Stimulated activated CD4-positive, alpha-beta T cell treated with anti-CD3 and anti-CD28 coated beads, Interleukin-2, amount 100 ng/mL, for 4 hours (primary cell): ENCODE measurements at places on chromosomes 7 and 10.

DNA sequence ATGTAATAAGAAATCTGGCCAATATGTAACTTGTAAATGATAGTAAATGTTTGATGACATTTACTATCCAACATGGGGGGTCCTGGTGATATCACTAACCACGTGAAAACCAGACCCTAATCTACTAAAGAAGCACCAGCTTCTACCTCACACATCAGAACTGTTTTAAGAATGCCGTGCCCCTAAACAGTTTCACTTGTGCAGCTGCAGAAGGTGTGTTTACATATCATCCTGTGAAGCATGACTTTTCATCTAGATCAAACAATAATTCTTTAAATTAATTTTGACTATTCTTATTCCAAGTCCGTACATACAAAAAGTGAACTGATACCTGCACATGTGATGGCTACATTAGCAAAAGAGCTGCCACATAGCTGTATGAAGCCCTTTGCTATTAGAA is 61.0 kb downstream of the STEAP1B start:
- no peak for DNase-seq

DNA sequence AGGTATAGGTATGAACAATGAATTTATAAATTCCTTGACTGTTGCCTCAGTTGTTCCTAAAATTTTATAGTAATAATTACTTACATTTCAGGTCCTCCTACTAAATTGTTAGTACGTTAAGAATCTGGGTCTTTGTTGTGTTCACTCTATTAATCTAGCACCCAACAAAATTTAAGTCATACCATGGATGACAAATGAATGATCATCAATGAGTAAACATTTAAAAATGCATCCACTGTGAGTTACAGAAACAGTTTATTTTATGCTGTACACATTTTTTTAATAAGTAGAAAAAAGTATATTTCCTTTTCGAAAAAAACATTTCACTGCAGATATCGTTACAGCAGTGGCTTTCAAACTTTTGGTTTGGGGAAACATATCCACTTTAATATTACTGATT is 265.2 kb downstream of the PCLO start:
- no peak for DNase-seq

- no peak for DNase-seq
Observed at GRCh38 chr10:58723966-58724365, 211.3 kb downstream of the BICC1 start.

GRCh38 chr7:70615066-70615606 is 516.8 kb upstream of the GALNT17 start:
- no peak for DNase-seq

- DNase-seq: no peak
Observed at GRCh38 chr10:2137549-2138174, 400.3 kb upstream of the ADARB2 start.

GRCh38 chr7:126228356-126229061 is 1024.2 kb downstream of the GRM8 start:
- DNase-seq: no peak

DNA sequence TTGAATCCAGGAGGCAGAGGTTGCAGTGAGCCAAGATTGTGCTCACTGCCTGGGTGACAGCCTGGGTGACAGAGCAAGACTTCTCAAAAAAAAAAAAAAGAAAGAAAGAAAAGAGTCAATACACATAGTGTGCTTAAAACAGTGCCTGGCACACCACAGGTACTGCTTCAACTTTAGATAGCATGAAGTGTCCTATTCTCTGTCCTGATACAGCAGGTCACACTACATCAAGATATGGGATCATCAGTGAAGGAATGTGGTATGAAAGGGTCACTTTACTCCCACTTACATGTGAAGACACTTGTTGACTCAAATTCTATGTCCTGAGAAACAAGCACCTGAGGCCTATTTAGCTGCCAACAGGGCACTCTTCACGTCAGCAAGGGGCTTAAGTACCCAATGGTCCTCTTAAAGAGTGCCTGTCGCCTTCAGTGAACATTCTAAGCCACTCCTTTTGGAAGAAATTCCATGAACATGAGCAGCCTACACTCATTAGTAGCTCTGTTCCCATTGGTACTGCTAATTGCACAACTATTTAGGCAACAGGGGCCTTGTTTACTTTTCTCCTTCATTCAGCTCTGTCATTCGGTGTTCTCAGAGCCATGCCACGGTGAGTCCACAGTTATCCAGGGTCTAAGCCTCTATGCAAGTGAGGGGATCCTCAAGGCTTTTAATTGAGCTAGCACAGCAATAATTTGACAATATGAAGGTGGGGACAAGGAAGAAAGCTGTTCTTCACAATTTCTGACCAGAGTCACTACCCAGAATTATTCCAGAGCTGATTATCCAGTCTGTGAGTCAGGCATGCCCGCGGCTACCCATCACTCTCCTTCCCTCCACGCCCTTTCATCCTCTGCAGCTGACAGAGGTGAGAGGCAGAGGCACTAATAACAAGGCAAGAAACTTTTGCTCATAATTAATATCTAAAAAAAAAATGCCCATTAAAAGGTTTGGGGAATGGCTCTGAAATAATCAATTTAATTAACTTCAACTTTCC is 56.6 kb upstream of the PTN start:
- no peak for DNase-seq

GRCh38 chr7:77434570-77435275 is 18.6 kb upstream of the GSAP start:
- DNase-seq: no peak

DNA sequence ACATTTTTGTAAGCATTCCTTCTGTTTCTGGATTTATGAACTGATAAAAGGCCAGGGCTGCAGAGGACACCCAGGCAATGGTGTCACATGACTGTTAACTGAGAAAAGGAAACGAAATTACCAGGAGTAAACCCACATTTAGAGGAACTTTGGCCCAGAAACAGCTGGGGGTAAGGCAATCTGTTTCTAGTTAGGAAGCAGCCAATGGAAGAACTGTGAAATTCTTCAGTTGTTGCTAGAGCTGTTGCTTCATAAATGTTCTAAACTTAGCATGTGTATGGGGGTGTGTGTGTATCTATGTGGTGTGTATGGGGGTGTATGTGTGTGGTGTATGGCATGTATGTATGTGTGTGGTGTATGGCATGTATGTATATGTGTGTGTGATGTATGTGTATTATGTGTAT is 11.8 kb upstream of the PDCD4 start:
- no peak for DNase-seq

DNA sequence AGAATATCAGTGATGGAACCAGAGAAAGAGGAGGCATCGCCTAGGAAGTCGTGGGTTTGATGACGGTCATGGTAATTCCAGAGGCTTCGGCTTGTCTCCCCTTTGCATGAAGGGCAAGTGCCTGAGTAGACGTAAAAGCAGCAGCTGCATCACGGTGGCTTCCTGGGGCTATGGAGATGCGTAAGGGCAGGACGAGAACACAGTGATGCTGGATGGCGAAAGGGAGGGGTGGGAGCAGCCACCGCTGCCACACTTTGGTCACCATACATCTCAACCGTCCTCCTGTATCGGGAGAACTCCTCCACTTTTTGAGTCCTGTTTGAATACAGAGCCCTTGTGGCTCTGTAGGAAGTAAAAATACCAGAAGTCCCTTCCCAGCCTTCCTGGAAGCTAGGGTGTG is 182.7 kb downstream of the ZMYND11 start:
- DNase-seq: no peak

DNA sequence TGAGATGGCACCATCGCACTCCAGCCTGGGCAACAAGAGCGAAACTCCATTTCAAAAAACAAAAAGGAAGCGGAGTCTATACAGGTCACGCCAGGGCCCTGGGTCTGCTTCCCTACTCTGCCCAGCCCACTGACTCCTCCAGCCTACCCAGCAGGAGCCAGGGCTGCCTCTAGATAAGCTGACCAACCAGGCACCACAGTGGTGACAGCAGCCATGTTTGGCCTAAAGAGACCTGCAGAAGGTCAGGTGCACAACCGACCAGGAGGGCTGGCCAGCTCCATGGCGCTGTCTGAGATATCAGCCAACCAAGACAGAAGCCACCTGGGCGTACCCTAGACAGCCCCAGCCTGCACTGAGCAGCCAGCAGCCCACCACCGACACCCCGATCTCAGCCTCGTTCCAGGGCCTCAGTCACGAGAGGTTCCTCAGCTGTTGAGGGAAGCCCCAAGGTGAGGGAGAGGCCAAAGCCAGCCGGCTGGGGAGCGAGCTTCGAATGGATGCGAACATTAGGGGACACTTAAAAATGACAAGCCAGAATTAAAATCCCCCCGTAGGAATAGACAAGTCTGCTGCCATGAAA is 24.4 kb upstream of the PWWP2B start:
- DNase-seq: no peak

DNA sequence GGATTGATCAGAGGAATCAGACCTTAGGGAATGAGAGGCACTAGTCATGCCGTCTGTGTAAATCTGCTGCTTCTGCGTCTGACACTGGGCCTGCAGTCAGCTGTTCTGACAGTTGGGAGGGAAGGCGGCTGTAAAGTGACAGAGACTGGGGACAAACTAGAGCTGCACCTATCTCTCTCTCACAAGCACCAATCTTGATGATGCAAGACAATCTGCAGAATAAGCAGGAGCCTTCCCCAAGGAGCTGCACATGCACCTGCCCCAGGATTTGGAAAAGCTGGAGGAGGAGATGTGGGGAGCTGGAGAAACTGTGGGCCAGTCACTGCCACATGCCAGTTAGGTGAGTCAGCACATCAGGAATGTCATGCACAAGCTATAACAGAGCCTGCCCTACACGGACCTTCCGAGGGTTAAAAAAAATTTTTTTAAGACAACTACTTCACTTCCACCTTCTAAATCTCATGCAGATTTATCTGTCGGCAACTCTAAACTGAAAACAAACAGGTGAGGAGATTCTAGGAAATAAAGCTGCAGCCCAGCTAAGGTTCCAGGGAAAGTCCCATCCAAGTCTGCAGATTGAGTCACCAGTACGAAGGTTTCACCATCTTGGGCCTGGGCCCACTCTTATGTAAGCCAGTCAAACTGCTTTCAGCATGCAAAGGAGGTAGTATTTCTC is 39.2 kb downstream of the ENO4 start:
- no peak for DNase-seq

DNA sequence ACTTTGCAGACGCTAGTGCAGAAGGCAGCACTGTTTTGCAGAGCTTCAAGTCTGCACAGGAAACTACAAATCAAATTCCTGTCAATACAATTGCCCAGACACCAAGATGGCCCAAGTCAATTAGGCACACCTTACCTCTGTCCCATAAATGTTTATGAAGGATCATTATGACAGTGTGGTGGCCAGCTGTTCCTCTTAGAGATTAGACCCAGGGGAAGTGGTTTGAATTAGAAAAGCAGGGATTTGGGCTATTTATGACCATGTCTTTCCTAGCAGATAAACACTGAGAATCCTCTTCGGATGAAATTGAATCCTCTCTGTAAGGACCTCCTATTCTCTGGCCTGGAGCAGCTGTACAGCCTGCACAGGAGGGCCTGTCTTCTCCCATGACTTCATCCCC is 9.9 kb upstream of the NEUROG3 start:
- no peak for DNase-seq

- no peak for DNase-seq
Observed at GRCh38 chr7:41956705-41957104, 253.8 kb upstream of the INHBA start.

- DNase-seq: no peak
Observed at GRCh38 chr7:1669954-1670893, at the start of gene ELFN1. ELFN1 (plus strand) TSS chr7:1670277; CDS start chr7:1744597, 74,320 bp downstream.

DNA sequence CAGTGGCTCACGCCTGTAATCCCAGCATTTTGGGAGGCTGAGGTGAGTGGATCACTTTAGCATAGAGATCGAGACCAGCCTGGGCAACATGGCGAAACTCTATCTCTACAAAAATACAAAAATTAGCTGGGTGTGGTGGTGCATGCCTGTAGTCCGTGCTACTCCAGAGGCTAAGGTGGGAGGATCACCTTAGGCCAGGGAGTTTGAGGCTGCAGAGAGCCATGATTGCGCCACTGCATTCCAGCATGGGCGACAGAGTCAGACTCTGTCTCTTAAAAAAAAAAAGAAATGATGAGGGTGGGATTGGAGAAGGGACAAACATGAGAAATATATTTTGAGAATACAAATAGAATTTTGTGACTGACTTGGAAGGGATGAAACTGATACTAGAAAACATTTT is 76.9 kb downstream of the SHOC2 start:
- no peak for DNase-seq

GRCh38 chr7:40147371-40148246 is 12.8 kb downstream of the SUGCT start:
- no peak for DNase-seq

DNA sequence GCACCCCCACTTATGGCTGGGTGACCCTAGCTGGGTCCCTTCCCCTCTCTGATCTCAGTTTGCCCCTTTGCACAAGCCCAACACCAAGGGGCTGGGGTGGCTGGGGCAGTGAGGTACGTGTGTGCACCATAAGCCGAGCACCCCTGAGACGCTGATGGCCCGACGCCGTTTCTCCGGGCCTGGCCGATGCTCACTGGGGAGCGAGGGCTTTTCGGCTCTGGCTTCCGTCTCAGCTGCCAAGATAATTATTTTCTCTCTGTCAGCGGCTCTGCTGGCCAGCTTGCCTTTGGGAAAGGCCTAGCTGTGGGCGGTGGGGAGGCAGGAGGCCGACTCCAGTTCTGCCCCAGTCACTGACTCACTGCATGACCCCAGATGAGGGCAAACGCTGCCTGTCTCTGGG is 91.0 kb downstream of the ZMIZ1 start:
- no peak for DNase-seq

- DNase-seq: no peak
Observed at GRCh38 chr7:38584443-38585210, 46.5 kb downstream of the AMPH start.

DNA sequence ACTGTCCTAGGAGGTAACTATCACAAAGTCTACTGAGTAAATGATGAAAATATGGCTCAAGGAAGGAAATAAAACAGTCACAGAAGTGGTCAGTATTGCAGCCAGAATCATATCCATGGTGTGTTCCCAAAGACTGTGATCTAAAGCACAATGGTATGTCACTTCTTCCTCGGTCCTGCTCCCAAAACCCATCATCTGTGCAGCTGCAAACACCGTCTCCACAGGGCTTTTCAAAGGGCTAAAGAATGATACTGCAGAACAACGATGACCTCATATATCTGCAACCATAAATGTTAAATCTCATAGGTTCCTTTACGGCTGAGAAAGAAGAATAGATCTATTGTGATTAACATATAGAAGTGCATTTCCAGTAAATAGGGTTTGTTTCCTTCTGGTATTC is 465.0 kb downstream of the GRID1 start:
- no peak for DNase-seq
